Umbilical cord (tissue), 2 donors: ENCODE measurements at places on chromosomes 7 and 10. TPM values are rescaled to one million over a fixed set of nuclear protein-coding genes. Genes with fewer than 3 reads are reported as not detected.

The NME8 gene
- total RNA-seq, result not detected

The FIS1 gene
- total RNA-seq, result 179 TPM

The NAT16 gene
- 1.2 TPM for total RNA-seq

The HOXA3 gene
- total RNA-seq, result 0.96 TPM

The HOXA2 gene
- 0.24 TPM for total RNA-seq

DNA sequence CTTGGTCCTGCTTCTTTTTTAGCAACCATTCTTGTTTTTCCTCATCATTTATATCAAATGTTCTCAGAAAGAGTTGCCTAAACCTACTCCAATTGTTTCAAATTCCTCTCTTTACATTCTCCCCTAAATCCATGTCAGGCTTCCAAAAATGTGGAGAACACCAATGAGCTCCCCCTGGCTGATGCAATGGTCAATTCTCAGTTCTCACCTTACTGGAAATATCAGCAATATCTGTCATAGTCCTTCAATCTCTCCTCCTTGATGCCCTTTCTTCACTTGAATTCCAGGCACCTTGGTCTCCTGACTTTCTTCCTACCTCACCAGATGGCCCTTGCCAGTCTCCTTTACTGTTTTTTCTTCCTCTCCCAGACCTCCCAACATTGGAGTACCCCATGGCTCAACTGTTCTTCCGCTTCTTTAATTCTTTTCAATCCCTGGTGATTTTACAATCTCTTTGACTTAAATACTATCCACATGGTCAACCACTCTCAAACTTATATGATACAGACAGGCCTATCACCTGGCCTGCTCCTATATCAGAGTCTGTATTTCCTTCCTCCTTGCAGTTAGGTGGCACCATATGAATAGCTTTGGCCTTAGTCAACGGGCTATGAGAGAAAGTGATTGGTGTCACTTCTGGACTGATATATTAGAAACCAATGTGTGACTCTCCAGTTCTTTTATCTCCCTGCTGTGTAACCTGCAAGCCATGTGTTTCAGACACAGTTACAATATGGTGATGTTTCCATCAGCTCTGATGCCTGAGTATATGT is 47.4 kb upstream of the CAV2 start:
- no peak for DNase-seq

- DNase-seq, result no peak
Observed at GRCh38 chr7:147193476-147193875, 1076.9 kb downstream of the CNTNAP2 start.

DNA sequence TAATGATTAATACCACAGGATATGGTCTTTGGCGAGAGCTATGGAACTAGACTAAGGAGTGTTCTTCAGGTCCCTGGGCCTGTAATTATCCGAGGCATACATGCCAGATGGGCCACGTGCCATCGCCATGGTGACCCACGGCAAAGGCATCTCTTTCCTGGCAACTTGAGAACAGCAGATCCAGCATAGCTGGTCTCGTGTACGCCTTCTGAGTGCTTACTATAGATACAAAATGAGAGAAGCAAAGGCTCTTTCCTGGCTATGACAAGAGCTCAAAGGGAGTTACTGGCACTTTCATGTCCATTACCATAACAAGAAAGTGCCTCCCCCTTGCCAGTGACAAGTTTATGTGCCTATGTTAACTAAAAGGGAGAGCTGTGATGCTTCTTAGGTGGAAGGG is 26.0 kb upstream of the GLI3 start:
- peak; percentile 59 for DNase-seq

DNA sequence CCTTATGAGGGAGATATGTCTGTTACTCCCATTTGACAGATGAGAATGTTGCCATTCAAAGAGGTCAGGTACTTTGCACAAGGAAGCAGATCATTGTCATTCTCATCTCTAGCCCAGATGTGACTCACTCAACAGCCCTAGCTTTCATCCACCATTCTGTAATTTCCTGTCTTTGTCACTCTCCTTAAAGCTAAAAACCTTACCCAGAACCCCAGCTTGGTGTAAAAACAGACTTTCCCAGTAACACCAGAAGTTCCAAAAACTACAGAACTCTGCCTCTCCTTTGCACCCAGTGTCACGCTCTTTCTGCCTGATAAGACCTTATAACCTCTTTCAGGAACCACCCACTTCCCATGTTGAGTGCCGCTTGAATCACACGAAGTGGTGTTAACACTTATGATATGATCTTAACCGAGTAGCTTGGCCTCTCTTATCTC is 89.1 kb upstream of the SP4 start:
- no peak for DNase-seq

DNA sequence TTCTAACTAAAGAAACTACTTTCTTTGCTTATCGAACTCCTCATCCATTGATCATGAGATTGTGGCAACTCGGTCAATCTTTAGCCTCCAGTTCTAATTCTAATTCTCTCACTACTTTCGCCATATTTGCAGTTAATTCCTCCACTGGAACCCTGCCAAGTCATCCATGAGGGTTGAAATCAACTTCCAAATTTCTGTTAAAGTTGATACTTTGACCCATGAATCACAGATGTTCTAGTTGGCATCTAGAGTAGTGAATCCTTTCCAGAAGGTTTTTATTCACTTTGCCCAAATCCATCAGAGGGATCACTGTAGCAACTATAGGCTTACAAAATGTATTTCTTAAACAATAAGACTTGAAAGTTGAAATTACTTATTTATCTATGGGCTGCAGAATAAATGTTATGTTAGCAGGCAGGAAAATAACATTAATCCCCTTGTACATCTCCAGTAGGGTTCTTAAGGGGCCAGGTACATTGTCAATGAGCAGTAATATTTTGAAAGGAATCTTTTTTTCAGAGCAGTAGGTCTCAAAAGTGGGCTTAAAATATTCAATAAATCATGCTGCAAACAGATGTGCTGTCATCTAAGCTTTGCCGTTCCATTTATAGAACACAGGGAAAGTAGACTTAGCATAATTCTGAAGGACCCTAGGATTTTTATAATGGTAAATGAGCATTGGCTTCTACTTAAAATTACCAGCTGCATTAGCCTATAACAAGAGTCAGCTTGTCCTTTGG is 39.4 kb downstream of the CCDC71L start:
- no peak for DNase-seq

DNA sequence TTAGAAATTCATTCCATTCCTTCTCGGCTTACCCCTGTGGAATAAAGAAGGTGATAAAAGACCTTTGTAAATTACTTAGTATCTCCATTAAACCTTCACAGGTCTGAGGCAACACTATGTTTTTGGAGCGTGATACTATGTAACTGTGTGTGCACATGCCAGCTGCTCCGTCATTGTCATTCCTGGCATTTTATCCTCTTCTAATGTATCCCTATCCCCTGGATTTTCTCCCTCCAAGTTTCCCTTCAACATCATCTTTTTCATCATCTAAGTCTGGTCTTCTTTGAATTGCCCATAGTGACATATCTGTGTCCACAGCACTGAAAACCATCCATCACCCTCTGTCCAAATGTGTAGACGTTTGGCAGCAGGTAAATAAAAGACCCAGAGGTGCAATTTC is 125.7 kb downstream of the TEX36 start:
- no peak for DNase-seq

- no peak for DNase-seq
Observed at GRCh38 chr10:121732656-121733445, 134.6 kb upstream of the FGFR2 start.

- DNase-seq, result no peak
Observed at GRCh38 chr10:91856637-91857036, 52.6 kb downstream of the FGFBP3 start.

GRCh38 chr7:125059861-125060456 is 130.3 kb upstream of the POT1 start:
- peak; percentile 3 for DNase-seq

DNA sequence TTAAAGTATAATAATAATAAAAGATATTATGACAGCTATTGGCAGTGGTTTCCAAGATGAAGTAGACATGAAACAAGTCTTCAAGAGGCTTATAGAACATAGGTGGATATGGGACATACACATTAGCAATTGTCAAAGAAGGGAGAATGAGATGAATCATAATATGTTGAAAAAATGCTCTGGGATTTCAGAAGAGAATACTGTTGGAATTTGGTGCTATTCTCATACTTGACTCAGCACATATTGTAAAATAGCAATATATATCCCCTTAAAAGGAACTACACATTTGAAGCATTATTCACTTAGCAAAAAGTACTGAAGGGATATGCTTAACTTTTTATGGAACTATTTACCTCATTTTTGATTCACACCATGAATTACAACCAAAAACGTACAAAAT is 577.2 kb upstream of the PCDH15 start:
- no peak for DNase-seq

- DNase-seq, result no peak
Observed at GRCh38 chr7:136045181-136045580, 68.0 kb upstream of the MTPN start.

GRCh38 chr7:8254667-8255066 is 7.3 kb downstream of the ICA1 start:
- DNase-seq, result no peak

GRCh38 chr7:151018421-151019129 is 5.7 kb downstream of the ATG9B start:
- peak; percentile 74 for DNase-seq

DNA sequence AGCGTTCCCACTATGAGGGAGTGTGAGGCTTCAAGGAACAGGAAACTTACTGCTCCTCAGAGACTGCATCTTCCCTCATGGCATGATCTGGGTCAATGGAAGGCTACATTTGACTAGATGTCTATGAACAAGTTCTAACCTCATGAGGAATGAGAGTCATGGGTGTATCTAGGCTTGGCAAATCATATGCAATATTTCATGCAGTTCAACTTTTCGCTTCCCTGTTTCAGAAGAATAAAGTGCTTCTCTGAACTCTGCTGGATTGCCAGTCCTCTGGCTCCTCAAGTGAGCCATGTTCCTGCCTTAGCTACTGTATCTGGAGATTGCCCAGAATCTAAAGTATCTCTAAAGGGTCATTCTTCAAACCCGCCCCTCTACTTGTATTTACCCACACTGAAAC is 54.3 kb upstream of the SEMA3A start:
- DNase-seq, result no peak

DNA sequence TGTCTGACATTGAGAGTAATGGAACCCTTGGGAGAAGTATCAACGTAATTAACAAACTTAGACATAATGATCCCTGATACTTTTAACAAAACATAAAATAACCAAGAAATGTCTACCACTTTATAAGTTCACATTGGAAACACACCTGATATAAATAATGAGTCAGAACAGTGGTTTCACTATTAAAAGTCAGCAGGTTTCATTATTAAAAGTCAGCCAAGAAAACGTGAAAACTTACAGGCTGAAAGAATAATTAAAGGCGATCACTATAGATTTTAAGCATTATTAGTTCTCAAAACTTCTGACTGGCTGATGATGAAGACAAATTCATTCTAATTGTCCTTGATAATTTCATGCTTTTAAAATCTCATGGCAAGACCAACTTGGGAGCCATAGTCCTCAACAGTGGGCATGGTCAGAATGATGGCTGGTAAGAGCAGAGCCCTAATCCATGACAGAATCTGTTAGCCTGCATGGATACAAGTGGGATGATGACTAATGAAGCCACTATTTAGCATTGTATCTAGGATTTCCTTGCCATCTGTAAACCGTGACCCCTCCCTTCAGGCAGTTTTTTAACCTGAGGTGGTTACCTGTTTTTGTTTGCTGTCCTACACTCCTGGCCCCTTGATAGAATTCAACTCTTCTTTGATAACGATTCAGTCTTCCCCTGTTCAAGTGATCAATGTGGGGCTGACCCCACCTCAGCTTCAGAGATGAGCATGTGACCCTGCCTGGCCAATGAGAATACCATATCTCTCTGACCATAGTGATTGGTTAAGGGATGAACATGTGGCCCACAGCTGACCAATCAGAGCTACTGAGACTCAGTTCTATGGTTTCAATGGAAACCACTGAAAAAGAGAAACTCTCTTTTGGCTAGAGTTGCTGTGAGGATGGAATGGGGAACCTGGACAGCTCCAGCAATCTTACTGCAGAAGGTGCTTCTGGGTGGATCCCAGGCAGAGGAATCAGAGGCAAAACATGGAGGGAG is 151.0 kb downstream of the PLPP4 start:
- DNase-seq, result no peak

DNA sequence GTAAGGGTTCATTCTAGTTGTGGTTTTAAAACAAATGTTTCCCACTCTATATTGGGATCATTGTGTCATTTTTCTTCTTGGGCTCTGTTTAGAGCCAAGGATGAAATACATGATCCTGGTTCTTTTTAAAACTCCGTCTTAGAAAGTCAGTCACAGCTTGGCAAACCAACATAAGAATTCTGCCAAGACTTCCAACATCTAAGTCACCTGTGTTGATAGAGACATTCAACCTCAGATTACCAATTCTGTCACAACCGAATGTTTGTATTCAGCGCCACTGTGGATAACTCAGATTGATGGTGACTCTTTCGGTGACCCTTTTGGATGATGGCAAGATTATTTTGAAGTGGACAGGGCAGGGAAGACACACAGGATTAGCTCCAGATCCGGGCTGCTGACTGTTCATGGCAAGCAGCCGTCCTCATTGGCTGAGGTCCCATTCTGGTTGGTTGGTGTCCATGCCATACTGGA is 255.4 kb downstream of the ARHGAP21 start:
- no peak for DNase-seq

DNA sequence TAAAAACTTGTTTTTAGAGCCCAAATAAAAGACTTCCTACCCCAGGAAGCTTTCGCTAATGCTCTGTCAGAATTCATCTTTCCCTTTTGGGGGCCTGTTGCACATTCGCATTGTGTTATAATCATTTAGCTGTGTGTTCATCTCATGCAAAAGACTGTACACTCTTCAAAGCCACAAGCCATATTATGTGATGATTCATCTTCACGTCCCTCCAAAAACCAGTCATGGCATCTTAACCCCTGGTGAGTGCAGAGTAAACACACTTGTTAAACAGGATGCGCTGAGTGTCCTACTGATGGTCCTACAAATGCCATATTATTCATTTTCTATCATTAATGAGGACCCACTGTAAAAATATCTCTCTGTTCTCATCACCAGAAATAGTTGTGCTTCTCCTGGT is 235.4 kb downstream of the KIAA1217 start:
- no peak for DNase-seq

DNA sequence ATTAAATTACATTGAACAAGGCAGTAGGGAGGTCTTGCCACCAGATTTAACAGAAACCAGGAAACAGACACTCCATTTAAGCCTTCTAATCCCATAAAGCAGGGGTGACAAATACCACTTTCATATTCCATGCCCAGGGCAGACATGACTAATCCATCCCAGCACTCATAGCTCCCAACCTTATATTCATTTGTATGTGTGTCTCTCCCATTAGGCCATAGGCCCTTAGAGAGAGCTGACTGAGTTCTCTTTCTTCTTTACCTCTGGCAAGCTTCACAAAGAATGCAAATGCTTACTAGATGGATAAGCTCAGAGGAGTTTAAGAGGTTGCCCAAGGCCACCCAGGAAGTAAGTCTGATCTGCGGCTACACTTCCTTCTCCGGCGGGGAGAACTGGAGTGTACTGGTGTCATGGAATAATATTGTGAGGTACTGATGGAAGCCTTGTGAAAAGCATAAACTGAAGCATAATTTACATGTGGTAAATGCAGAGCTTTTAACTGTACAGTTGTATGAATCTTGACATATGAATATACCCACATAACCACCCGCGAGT is 239.7 kb upstream of the HABP2 start:
- DNase-seq, result no peak
